ENCODE measurements at places on chromosomes 4 and X. TPM values are rescaled to one million over a fixed set of nuclear protein-coding genes. Genes with fewer than 3 reads are reported as not detected.

DNA sequence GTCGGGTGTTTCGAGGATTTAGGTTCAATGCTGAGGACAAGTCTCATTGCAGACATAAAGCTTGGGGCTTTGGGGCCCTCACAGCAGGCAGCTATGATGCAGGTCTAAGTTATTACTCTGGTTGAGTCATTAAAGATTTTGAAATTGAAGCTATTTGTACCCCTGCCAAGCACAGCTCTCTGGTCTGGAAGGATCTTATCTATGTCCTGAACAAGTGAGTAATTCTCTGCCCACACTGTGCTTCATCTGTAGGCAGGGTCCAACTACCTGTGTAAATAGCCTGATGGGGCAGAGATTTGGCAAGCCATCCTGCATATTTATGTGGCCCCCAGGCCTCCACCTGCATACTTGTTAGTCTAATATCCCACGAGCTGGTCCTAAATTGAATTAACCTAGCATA, 41.4 kb upstream of the MAGEA4 start:
- DNase-seq, result peak; percentile 12

- peak; percentile 70 for DNase-seq
These were observed at the start of gene SOWAHD for GRCh38 chrX:119757979-119758730. Gene SOWAHD, plus strand, starts transcription at chrX:119758588. Its CDS starts 80 bp downstream, at chrX:119758668.

GRCh38 chr4:53899586-53900270, 164.7 kb downstream of the CHIC2 start:
- DNase-seq, result no peak

- DNase-seq, result no peak
These were observed 58.3 kb downstream of the LEF1 start for GRCh38 chr4:108110450-108110849.

UGT2A1 gene
- not detected for total RNA-seq

All from mucosa of gallbladder (tissue), 1 donor.